ENCODE measurements at places on chromosomes 7 and 10.

GRCh38 chr7:48168159-48168558 lies 3.1 kb upstream of the ABCA13 start:
- DNase-seq: no peak

DNA sequence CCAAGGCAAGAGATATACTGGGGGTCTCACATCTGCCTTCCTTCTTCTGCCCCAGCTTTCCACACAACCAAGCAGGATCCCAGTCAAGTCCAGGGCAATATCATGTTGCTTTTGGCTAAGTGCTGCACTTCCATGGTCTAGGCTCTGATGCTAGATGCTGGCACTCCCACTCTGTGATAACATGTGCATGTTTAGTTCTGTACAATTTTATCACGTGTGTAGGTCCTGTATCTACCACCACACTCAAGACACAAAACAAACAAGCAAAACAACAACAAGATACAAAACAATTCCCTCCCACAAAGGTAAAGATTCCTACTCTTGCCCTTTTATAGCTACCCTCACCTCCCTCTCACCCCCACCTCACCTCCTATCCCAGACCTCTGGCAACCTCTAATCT lies 105.6 kb upstream of the HABP2 start:
- no peak for DNase-seq

GRCh38 chr7:112779667-112780066 lies 10.5 kb downstream of the TMEM168 start:
- DNase-seq: no peak

- DNase-seq: no peak
Measured at GRCh38 chr7:155769701-155770100, 42.6 kb downstream of the SHH start.

GRCh38 chr7:8921807-8922206 lies 488.4 kb downstream of the NXPH1 start:
- no peak for DNase-seq

DNA sequence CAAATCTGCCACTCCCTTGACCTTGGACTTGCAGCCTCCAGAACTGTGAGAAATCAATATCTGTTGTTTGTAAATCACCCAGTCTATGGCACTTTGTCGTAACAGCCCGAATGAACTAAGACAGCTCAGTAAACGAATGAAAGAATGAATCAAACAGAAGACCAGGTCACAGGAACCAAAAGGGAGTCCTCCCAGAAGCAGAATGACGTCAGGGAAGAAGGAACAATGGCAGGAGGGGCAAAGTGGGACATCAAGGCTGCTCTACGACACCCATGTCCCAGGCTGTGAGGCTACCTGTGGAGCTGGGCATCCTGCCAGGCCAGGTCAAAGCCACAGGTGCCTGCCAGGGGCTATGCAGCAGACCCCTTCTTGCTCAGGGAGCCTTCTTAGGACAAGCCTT lies 267.2 kb upstream of the PFKP start:
- no peak for DNase-seq

DNA sequence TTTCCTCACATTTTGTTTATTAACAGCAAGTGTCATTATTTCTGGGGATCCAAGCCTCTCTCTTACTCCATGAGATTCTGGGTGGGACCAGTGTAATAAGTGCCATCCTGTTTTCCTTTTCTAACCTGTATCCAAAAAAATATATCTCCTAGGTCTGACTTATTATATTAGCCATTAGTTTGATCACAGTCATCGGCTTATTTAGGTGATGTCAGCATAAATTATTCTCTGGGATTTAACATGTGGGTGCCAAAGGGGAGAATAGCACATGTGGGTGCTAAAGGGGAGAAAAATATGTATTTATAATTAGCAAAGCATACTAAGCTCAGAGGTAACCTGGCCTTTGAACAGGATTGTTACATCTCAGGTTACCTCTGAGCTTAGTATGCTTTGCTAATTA lies 293.8 kb upstream of the SEMA3D start:
- DNase-seq: no peak

GRCh38 chr7:20650782-20651181 lies 35.3 kb downstream of the ABCB5 start:
- no peak for DNase-seq
